ENCODE measurements at places on chromosomes 6 and 20. TPM values are rescaled to one million over a fixed set of nuclear protein-coding genes. Genes with fewer than 3 reads are reported as not detected.

GRCh38 chr20:58521763-58522162 lies 6.6 kb upstream of the APCDD1L start:
- DNase-seq: no peak

The FOXS1 gene
- not detected for polyA plus RNA-seq

- DNase-seq: no peak
These were observed 697.8 kb downstream of the KIF16B start for GRCh38 chr20:15875446-15875845.

The SPATA25 gene
- 0.28 TPM for polyA plus RNA-seq

DNA sequence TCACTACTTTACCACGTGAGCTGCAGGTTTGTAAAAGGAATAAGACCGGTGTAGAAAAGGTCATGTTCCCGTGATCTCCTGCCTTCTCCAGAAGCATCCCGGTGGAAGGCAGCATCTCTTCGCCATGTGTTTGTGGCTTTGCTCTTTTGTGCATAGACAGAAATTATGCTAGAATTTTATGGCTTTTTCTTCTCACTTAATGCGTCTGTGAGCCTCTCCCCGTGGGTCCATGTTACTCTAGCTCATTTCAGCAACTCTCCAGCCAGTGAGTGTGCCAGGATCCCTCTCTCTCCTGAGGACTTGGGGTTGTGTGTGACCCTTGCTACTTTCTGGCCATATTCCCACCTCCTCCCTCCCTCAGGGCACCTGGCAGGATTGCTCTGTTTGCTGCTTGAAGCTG lies 289.5 kb downstream of the CDH4 start:
- no peak for DNase-seq

GRCh38 chr6:32868257-32868788 lies 14.3 kb downstream of the PSMB9 start:
- DNase-seq: no peak

DNA sequence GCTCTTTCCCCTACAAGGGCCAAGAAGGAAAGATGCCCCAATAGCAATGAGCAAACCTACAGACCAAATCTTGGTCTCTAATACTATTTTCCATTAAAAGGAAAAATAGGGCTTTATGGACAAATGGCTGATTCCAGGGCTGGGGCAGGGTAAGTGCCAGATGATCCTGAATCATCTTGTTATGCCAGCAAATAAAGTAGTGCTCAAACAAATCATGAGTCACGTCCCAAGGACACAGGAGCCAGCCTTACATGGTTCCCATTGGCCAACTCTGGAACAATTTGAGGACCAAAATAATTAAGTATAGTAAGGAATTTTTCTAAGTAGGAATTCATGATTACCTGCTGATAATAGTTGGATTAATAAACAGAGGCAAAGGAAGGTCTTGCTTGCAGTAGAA lies 53.2 kb upstream of the NKX2-4 start:
- DNase-seq: no peak

- DNase-seq: no peak
These were observed 77.3 kb downstream of the PKHD1 start for GRCh38 chr6:52010145-52010544.

GRCh38 chr20:42790111-42790510 lies 399.6 kb downstream of the PTPRT start:
- no peak for DNase-seq

DNA sequence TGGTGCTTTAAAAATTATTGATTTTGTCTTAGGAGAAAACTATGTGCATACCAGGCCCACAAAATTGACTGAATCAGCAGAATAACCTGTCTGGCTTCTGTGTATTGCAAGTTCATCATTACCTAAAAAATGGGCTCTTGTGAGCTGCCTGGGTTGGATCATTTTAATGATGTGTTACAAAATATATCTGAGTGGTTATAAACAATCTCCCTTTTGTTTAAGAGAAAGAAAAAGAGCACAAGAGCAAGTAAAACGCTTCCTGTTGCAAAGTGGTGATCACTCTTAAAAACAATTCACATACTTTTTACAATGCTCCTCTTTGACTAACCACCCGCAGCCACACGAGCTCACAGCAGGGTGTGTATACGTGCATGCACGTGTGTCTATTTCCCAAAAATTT lies 335.1 kb downstream of the HDGFL1 start:
- no peak for DNase-seq

The OPN5 gene
- polyA plus RNA-seq: not detected

GRCh38 chr20:57857969-57858368 lies 148.2 kb upstream of the PMEPA1 start:
- no peak for DNase-seq

The FOXF2 gene
- polyA plus RNA-seq: not detected

The CRIP3 gene
- polyA plus RNA-seq: 1.5 TPM

- DNase-seq: no peak
These were observed 43.1 kb downstream of the ARID1B start for GRCh38 chr6:156820089-156820798.

The OLIG3 gene
- not detected for polyA plus RNA-seq

DNA sequence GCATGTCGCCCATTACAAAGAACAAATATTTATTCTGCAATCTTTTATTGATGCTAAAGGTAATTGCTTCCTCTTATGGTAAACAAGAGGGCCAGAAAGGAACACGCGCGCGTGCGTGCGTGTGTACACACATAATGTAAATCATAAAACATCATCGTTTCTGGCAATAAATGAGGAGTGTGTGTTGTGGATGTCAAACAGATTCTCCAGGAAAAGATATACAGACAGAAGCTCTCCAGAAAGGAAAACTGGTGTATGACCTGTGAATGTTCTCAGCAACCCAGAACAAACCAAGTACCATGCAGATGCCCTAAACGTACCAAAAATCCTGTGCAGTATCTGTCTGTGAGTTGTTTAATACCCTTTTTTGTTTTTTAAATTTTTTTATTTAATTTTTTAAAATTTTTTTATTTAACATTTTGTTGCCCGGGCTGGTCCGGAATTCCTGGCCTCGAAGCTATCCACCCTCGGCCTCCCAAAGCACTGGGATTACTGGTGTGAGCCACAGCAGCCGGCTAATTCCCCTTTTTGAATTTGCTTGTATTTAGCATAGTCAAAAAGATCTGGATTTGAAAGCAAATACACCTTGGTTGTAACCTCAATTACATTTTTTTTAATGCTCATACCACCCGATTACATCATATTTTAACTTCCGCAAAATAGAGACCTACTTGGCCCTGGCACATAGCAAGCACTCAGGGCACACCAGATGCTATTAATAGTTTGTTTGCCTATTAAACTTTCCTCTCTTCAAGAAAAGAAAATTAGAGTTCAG lies 909 bp upstream of the NUDT3 start:
- DNase-seq: no peak

The TAAR9 gene
- not detected for polyA plus RNA-seq

GRCh38 chr6:133753756-133754155 lies 135.2 kb upstream of the TCF21 start:
- DNase-seq: no peak

The POPDC3 gene
- polyA plus RNA-seq: not detected

The RBPJL gene
- polyA plus RNA-seq: not detected

- DNase-seq: no peak
These were observed 140.9 kb downstream of the RNF144B start for GRCh38 chr6:18527836-18528743.

The KCNQ2 gene
- polyA plus RNA-seq: not detected

DNA sequence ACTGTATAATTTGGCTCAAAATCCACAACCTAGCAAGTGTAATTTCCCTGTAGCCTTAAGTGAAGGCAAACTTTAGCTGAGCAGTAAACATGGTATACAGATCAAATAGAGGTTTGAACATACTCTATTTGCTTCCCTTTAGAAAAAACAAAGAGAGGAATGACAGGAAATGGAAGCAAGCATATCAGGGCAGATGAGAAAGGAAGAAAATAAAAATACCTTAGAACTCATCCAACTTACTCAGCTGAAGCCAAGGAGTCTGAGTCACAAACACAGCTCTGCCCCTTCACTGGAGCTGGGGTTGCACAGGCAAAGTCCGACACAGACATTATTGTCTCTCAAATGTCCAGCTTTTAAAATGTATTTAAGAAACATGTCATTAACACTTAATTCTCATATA lies 379.9 kb upstream of the IRAK1BP1 start:
- DNase-seq: no peak

The EYA4 gene
- polyA plus RNA-seq: not detected

DNA sequence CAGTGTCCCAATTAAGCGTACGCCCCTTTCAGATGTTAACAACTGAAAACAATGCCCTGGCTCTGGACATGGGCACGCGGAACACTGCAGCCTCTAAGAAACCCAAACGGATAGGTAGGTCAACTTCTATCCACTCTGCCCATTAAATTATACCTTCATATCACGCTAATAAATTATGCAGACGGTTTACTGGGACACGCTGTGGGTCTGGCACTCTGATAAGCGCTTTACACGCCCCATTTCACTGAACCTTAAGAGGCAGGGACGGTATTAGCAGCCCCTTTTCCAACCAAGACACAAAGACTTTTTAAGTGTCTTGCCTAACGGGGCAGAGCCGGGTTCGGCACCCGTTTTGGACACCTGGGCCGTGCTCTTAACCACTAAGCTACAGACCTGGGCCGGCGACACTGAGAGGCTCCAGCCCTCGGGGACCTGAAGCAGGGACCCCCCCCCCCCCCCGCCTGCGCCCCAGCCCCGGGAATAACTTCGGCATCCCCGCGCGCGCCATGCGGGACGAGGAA lies 744 bp downstream of the STAU1 start:
- no peak for DNase-seq

The AVP gene
- not detected for polyA plus RNA-seq

- DNase-seq: peak; percentile 11
These were observed 64.2 kb downstream of the LMBRD1 start for GRCh38 chr6:69732640-69733039.

DNA sequence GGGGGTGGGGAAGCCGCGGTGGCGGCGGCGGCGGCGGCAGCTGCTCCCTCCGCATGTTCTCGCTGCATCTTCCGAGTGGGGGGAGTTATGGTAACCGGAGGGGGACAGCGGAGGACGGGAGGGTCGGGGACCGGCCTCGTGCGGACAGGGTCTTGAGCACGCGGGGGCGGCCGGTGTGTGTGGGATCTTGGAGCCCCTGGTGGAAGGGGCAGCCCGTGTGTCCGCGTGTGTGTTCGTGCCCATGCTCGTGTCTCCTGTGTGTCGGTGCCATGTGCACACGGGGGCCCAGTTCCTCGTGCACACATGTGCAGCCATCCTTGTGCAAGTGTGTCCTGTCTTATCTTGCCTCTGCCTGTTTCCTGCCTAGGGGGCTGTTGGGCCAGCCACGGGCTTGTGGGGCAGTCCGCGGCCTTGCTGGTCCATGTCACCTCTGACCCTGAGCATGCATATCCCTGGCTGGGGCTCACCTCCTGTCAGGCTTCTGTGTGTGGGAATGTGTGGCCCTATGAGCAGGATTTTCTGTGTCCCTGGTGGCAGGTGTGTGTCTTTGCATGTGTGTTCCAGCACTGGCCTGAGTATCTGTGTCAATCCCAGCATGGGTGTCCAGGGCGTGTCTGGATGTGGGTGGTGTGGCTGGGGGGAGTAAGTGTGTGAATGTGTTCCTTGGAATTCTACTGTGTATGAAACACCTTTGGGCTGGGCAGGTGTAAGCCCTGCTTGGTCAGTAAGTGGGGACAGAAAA lies 8.5 kb downstream of the SYNGAP1 start:
- no peak for DNase-seq

The SMOC2 gene
- not detected for polyA plus RNA-seq

DNA sequence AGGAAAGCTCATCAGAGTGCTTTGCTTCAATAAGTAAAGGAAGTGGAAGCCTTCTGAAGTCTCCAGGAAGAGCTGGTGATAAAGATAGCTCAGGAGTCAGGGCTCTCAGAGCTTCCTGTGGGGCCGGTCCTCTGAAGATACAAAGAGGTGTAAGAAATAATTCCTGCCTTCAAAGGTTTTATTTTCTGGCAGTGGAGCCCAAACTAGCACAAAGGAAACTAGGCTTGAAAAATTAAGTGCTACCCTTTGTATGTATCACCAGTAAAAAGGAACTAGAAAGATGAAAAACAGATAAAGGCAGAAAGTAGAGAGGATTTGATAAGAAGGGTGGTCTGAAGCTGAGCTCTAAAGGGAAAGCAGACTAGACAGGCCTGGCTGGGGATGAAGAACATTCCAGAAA lies 204.1 kb upstream of the SASH1 start:
- DNase-seq: no peak

DNA sequence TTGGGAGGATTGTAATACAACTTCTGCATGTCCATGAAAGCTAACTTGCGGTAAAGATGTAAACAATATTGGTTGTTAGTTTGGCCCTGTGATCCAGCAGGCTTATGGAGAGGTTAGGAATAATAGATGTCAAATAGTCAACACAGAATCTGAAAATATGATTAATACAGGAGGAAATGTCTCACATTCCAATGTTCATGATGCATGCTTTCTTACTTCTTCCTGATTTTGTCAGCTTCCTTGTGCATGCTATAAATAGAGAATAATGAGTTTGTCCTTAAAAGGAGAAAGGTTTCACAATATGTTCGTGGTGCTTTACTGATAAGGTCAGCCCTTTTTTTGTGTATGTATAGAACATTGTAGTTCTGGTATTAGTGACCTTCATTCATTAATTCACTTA lies 136.7 kb downstream of the MMUT start:
- DNase-seq: no peak

- DNase-seq: no peak
These were observed 525 bp downstream of the MACROD2 start for GRCh38 chr20:13995841-13996240.

The LINC00237 gene
- polyA plus RNA-seq: not detected

DNA sequence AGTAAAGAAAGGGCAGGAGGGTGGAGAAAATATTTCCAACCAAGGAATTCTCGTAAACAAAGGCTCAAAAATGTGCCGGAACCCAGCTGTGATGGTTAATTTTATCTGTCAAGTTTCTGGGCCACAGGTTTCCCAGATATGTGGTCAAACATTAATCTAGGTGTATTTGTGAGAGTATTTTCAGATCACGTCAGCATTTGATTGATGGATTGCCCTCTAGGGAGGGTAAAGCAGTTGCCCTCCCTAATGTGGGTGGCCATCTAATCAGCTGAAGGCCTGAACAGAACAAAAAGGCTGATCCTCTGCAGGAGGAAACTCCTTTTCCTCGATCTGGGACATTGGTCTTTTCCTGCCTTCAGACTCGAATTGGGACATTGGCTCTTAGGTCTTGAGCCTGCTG lies 298.7 kb upstream of the TCF21 start:
- no peak for DNase-seq

GRCh38 chr6:20927130-20927860 lies 393.0 kb downstream of the CDKAL1 start:
- no peak for DNase-seq

DNA sequence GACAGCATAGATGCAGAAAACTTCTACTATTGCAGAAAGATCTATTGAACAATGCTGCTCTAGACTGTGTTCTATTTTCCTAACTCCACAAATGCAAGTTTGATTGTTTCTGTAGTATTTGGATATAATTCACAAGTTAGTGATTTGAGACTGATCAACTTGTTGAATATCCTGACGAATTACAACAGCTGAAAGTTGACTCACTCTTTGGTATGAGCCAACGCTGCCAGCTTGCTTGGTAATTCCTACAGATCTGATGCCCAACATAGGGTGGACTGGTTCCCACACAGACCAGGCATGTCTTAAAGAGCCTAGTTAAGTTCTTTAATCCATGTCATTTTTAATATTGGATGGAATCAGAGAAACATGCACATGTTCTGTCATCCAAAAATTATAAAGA lies 231.0 kb upstream of the RAB32 start:
- DNase-seq: no peak

The SEC63 gene
- 83.2 TPM for polyA plus RNA-seq
